Activated CD8-positive, alpha-beta memory T cell treated with anti-CD3 and anti-CD28 coated beads for 1 hour (primary cell): ENCODE measurements at places on chromosomes 3 and 15.
A peak's percentile ranks its signal among the peaks of the same experiment; 100 is the strongest.

DNA sequence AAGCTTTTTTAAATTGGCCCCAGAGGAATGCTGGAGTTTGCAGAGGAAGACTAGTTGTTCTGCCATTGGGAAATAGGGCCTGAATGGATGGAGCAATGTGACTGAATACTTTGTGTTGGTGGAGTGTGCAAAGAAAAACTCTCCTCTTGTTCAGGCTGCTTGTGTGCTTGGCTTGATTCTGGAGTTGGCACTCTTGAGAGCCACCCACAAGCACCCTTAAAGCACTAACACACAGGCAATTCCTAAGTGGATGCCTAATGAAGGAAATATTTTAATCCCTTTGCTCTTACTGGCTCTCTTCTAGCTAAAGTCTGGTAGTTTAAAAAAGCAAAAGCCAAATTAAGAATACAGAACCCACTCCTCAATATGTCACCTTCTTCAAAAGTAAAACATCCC is 304.4 kb upstream of the C2CD4B start:
- no peak for DNase-seq

GRCh38 chr15:29904757-29905417 is 82.6 kb upstream of the TJP1 start:
- no peak for DNase-seq

- DNase-seq, result no peak
Observed at GRCh38 chr3:52238193-52238760, 681 bp downstream of the TWF2 start.

- no peak for DNase-seq
Observed at GRCh38 chr3:171135549-171135948, 109.0 kb upstream of the SLC2A2 start.

DNA sequence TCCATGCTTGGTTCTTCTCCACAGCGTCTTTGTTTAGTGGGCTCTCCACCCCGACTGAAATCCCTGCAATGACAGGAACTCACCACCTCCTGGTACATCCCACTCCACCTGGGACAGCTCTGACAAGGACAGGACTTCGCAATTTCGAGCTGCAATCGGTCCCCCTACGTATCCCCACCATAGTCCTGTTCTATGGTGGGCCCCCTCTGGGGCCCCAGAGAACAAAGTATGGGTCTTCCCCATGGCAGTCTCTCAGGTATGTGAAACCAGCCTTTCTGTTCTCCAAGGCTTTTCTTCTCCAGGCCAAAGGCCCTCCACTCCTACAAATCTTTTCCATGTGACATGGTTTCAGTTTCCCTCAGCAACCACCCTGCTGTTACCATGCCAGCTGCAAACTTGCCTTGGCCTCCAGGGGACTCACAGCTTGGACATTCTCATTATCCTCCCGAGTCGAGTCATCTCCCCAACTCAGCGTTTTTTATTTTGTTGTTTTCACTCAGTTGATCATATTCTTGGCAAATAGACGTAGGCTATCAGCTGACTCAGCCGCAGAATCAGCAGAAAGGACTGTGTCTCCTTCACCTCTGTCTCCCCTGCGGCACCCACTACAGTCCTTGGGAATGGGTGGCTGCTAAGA is 233.3 kb downstream of the OPA1 start:
- no peak for DNase-seq

DNA sequence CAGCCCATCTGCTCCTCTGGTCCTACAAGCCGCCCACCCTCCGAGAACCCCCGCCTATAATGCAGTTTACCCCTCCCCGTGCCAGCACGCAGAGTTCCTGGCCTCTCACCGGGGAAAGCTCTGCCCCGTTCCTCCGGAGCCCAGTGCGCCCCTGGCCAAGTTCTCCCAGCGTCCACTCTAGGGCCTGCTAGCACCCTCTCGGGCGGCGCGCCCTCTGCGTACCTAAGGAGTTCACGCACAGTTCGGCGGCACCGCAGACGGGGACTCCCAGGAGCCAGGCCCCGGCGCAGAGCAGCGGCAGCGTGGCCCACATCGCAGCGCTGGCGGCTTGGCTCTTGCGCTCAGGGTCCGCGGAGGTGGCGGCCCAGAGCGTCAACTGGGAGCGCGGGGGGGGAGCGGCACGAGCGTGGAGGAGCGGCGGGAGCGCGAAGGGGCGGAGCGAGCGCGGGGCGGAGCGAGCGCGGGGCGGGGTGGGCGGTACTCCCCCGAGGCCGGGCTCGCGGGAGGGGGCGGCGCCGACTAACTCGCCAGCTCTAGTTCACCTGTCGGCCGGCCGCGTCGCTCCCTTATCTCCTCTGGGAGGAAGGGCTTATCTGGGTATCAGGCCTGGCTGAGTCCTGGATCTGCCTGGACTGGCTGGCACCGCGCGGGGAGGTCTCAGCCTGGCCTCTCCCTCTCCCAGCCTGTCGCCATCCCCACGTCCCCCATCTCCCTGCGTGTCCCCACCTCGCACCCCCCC is at the start of gene CTSH:
Gene CTSH, minus strand, starts transcription at position 378 of the 739 bp plus-strand sequence. Its CDS starts 65 bp downstream, at position 313.
- DNase-seq, result peak; percentile 61

DNA sequence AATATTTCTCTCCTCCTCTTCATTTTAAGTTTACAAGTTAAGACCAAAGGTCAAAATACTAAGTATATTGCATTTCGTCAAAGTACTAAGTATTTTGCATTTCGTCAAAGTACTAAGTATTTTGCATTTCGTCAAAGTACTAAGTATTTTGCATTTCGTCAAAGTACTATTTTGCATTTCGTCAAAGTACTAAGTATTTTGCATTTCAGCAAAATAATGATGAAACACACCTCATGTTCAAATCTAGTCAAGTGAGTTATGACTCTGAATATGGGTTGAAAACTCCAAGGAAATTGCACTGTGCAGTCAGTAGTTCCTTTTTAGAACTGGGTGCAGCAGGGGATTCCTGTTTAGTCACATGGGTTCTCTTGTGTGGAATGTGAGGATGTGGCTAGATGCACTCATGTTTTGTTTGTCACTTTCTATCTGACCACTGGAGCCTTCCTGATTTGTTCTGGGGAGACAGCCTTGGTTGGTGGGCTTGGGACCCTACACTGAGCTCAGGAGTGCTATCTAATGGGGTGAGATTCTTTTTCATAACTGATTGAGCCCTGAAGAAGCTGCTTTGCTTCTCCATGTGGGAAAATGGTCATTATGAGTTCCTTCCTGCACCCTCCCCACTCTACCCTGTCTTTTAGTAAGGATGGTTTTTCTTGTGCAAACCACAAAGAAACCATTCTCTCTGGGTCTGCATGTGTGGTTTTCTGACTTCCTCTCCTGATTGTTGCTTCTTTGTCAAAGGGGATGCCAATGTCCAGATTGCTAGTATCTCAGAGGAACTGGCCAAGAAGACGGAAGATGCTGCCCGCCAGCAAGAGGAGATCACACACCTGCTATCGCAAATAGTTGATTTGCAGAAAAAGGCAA is 73.4 kb downstream of the CCK start:
- DNase-seq, result no peak

DNA sequence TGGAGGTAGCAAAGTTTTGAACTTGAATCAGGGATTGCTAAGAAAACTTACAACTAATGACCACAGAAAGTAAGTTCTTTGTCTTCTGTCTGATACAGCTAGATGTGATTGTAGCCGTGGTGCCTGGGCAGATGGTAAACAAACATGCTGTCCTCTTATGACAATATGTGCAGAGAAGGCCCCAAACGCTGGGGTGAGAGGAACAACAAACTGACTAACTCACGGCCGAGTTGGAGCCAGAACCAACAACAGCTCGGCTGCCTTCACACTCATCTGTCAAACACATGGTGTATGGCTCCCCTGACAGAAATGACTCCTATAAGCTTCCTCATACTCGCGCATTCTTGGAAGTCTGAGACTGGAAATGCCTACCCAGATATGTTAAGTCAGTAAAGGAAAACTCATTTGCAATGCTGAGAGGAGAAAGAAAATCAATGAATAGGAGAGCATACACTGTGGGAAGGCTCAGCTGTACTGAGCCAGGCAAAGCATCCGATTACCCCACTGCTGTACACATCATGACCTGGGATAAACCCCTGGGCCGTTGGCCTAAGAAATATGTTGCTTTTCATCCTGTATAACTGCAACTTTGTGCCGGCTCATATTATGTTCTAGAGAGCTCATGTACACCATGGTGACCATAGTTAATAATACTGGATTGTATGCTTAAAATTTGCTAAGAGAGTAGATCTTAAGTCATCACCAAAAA is 5.7 kb downstream of the THBS1 start:
- no peak for DNase-seq

- DNase-seq, result no peak
Observed at GRCh38 chr3:114850898-114851297, 296.2 kb downstream of the ZBTB20 start.

GRCh38 chr3:37149257-37149656 is 25.1 kb downstream of the LRRFIP2 start:
- no peak for DNase-seq

GRCh38 chr15:80389370-80389769 is 14.8 kb upstream of the ARNT2 start:
- DNase-seq, result no peak

- DNase-seq, result no peak
Observed at GRCh38 chr3:31240013-31240412, 292.7 kb upstream of the STT3B start.

GRCh38 chr15:44082558-44083157 is 112.4 kb downstream of the FRMD5 start:
- no peak for DNase-seq

GRCh38 chr3:10768708-10769394 is 47.2 kb upstream of the SLC6A11 start:
- no peak for DNase-seq
